ENCODE measurements at places on chromosomes 1 and 21. TPM values are rescaled to one million over a fixed set of nuclear protein-coding genes. Genes with fewer than 3 reads are reported as not detected.

The RCSD1 gene
- 20.7 TPM for total RNA-seq

The TMPRSS15 gene
- total RNA-seq: not detected

The TCHHL1 gene
- not detected for total RNA-seq

The OR2L8 gene
- total RNA-seq: not detected

The CFHR1 gene
- total RNA-seq: 0.74 TPM

The SLC45A1 gene
- total RNA-seq: 0.92 TPM

The RXFP4 gene
- total RNA-seq: not detected

The CENPS gene
- total RNA-seq: 13.4 TPM

DNA sequence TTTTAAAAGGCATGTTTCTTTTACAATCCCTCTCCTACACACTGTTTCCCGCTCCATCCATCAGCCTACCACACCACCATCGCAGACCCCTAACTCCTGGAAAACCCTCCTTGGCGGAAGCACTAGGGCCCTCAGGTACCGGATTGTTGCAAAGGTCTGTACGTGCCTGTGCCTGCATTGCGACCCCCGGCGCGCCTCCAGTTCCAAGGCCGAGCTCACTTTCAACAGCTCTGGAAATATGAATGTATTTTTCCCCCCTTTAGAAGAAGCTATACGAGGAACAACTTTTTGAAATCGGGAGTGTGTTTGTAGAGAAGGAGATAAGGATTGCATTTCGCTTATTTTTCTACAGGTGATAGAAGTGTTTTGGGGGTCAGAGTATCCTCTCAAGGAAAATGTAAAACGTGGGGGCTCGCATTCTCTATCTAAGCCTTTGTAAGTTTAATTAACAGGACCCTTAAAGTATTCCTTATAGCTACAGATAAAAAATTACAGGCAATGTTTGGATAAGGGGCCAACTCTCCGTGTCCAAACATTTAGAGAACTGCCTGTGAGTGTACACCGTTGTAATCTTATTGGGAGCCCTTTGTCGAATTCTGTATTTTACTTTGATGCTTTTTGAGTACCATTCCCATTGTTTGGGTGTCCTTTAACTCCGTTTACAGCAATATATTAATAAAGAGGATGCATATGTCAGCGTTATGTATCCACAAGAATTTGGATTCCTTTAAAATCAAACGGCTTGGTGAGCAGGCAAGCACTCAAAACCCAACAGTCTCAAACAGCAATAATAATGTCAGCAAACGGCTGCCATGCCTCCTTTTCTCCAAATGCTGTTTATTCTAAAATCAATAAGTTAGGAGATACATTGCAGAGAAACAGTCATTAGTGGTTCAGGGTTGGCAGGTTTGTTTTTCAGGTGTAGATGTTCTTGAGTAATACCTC is 5.9 kb downstream of the PRRX1 start:
- DNase-seq: no peak
- no peaks in the 10 kb centered on the region for H3K36me3 ChIP-seq
- no peak overlapping the region for H3K4me3 ChIP-seq

DNA sequence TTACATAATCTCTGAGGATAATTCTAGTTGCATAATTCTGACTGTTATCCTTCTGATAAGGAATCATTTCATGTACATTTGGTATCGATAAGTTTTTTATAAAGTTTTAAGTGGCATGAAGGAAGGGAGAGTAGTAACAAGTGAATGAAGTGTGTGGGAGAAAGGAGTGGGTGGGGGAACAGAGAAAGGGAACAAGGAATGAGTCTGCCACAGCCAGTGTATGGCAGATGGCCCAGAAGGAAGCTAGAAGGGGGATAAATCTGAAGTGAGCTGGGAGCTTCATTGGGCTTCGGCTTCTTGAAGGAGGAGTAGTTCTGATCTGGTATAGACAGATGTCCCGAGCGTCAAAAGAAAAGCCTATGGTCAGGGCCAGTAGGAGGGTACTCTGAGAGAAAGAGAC is 18.6 kb downstream of the ZBTB40 start:
- H3K27ac ChIP-seq: no peak overlapping the region
- H3K36me3 ChIP-seq: no peaks in the 10 kb centered on the region
- no peak for DNase-seq
- H3K4me3 ChIP-seq: no peak overlapping the region
- H3K27me3 ChIP-seq: no peaks in the 10 kb centered on the region

DNA sequence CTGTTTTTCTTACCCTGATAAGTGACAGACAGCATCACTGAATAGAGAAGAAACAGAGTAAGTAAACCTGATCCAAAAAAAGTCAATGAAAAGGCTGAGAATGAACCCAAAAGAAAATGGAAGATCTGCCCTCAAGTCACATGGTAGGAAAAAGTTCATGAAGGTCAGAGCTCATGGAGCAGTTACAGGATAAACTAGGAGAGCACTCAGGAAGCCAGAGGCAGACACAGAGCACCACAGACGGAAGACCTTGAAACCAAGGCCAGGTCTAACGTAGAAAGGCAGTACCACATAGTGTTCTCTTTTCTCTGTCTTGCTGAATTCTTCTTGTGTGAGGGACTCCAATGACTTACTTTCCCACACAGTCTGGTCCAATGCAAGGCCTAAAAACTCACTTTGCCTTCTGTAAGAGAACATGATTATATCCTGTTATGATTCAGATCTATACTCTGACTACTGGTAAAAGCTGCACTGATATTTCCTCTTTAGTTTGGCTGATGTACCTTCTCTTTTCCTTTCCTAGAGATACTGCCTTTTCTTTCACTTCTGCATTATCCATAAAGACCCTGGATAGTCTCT is 40.8 kb downstream of the RTCA start:
- H3K4me3 ChIP-seq: no peak overlapping the region
- H3K27me3 ChIP-seq: no peaks in the 10 kb centered on the region
- H3K4me1 ChIP-seq: no peaks in the 10 kb centered on the region
- H3K27ac ChIP-seq: no peak overlapping the region
- H3K36me3 ChIP-seq: no peaks in the 10 kb centered on the region

DNA sequence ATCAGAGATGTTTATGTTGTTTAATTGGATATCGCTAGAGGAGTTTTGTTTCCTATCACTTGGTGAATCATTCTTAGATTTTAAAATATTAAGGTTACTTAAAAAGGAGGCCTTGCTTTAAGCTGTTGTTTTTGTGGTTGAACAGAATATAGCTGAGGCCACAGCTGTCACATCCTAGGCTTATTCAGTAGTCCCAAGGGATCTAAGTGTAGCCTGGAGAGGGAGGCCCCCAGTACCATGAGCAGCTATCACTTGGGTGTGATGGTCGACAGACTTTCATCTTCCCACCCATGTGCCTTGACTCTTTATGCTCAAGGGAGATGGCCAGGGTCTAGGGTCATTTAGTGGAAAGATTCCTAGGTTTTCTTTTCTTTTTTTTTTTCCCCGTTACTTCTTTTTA is 278.7 kb downstream of the HHAT start:
- no peak for DNase-seq
- no peaks in the 10 kb centered on the region for H3K27me3 ChIP-seq

- H3K4me1 ChIP-seq: peaks cover 8% of the 10 kb centered on the region
- no peaks in the 10 kb centered on the region for H3K36me3 ChIP-seq
- no peaks in the 10 kb centered on the region for H3K27me3 ChIP-seq
- DNase-seq: no peak
- H3K4me3 ChIP-seq: no peak overlapping the region
Observed at GRCh38 chr1:111880881-111881837, 108.3 kb downstream of the KCND3 start.

GRCh38 chr1:169487561-169487960 is 1.8 kb upstream of the SLC19A2 start:
- DNase-seq: no peak
- H3K4me3 ChIP-seq: no peak overlapping the region
- H3K4me1 ChIP-seq: peaks cover 30% of the 10 kb centered on the region
- H3K27ac ChIP-seq: no peak overlapping the region
- H3K27me3 ChIP-seq: no peaks in the 10 kb centered on the region

DNA sequence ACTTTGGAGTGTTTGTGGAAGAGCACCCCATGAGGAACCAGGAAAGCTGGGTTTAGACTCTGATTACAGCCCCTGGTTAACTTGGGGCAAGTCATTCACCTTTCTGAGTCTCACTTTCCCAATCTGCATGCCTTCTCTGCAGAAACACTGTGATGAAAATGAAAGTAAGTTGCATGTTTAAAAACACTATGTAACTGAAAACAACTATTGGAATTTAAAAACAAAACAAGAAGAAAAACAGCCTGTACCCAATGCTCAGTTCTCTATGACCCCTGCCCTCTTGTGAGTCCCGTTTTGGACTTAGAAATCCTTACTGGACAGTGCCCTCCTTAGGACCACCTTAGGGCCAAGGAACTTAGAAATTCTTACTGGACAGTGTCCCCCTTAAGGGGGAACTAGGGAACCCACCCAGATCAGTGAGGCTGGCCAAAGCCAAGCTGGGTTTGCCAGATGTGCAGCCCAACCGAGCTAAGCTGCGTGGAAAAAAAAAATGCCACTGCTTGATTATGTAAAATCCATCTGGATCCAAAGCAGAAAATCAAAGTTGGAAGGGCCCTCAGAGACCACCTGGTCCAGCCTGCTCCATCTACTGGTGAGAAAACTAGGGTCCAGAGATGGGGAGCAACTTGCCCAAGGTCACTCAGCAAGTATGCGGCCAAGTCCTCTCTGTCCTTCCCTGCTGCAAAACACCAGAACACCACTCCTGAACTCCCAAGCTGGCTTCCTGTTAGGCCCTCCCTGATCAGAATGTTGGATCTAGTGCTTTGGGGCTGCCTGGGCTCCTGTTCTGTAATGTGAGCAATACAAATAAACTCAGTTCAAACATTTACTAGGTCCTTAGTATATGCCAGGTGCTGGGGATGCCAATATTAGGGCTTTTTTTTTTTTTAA is 77.7 kb downstream of the MRPL37 start:
- peak overlapping the region; percentile 84 for H3K27ac ChIP-seq
- H3K4me1 ChIP-seq: peaks cover 71% of the 10 kb centered on the region
- H3K27me3 ChIP-seq: no peaks in the 10 kb centered on the region

GRCh38 chr1:209766051-209766450 is 10.2 kb downstream of the TRAF3IP3 start:
- no peak overlapping the region for H3K27ac ChIP-seq
- H3K36me3 ChIP-seq: no peaks in the 10 kb centered on the region
- H3K27me3 ChIP-seq: no peaks in the 10 kb centered on the region
- H3K4me3 ChIP-seq: no peak overlapping the region

DNA sequence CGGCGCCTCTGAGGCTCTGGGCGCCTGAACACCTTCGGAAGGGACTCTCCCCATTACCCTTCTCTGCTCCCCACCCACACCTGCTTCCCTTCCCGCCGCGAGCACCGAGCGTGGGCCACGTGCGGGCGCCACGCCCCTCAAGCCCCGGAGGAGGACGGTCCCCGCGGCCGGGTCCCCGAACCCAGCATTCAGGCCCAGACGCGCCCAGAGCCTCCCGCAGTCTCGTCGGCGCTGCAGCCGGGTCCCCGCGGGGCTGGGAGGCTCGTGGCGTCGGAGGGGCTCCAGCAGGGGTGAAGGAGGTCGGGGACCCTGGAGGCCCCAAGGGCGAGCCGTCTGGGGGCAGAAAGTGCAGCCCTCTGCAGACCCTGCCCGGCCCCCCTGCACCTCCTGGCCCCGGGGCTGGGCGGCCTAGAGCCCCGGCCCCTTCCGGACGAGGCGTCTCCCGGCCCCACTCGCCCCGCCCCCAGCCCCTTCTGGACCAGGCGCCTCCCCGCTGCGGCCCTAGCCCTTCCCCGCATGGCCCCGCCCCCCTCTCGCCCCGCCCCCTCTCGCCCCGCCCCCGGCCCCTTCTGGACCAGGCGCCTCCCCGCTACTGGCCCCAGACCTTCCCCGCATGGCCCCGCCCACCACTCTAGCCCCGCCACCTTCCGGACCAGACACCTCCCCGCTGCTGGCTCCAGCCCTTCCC is 378 bp upstream of the SMIM1 start:
- peak overlapping the region; percentile 77 for H3K4me3 ChIP-seq
- peak; percentile 96 for DNase-seq
- peaks cover 41% of the 10 kb centered on the region for H3K4me1 ChIP-seq
- no peaks in the 10 kb centered on the region for H3K36me3 ChIP-seq
- peaks cover 4% of the 10 kb centered on the region for H3K27me3 ChIP-seq
- peak overlapping the region; percentile 73 for H3K27ac ChIP-seq

GRCh38 chr1:203239526-203240305 is 10.2 kb upstream of the CHIT1 start:
- H3K36me3 ChIP-seq: no peaks in the 10 kb centered on the region
- no peak overlapping the region for H3K27ac ChIP-seq
- no peak for DNase-seq
- no peak overlapping the region for H3K4me3 ChIP-seq
- H3K4me1 ChIP-seq: no peaks in the 10 kb centered on the region

DNA sequence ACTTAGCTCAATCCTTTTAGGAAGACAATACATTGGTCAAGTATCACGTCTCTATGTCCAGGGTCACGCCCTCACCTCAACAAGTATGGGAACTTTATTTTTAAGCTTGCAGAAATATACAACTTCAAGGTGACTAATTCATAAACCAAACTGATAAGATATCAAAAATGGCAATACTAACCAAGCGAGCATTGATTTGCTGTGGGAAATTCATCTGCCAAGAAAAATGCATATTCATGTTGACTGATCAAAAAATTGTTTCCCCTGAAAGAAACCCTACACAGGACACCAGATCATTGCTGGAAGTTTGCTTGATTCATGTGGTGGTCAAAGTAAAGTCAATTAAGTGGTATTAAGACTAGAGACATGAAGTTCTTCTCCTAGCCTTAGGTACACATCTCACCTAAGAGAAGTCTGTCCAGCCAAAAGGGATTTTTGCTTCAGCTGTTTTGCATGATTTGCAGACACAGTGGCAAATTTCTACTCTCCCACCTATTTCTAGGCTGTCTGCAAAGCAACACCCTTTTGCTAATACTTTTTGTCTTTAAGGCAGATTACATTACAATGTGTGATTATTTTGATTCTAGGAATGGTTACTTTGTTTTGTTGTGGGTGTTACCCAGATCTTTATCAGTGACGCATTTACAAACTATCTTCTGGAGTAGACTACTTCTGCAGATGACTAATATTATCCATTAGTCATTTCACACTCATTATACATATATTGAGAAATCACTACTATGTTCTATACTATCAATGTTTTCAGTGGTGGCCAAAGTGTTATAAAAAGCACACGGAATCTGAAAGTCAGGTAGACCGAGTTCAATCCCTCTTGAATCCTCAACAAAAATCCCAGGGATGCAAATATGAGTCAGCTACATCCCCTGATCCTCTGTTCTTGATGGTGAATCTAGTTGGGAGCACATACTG is 12.4 kb downstream of the SAMSN1 start:
- H3K4me3 ChIP-seq: no peak overlapping the region
- H3K27me3 ChIP-seq: no peaks in the 10 kb centered on the region
- no peak for DNase-seq
- no peaks in the 10 kb centered on the region for H3K4me1 ChIP-seq
- no peaks in the 10 kb centered on the region for H3K36me3 ChIP-seq
- H3K27ac ChIP-seq: peak overlapping the region; percentile 19

Measured in lower lobe of right lung (tissue), 2 donors.